ENCODE measurements at places on chromosomes 11 and 22.

DNA sequence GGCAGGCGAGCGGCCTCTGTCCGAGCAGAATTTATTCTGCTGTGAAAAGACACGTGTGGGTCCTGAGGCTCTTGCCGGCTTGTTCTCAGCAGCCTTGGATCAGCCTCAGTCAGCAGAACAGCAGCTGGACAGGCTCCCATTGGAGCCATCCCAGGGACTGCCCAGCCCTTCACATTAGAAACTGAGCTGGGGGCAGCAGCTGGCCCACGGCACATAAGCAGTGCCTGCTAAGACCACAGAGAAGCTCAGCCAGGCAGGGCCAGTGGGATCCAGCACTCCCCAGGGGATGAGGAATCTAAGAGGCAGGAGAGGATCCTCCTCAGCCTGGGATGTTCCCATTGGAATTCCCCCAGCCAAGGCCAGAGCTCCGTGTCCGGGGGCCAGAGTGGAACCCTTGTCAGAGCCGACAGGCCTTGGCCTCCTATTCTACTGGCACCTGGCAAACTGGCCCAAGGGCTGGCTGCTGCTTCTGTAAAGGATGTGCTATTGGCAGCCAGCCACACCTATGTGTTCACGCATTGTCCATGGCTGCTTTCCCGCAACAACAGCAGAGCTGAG, 18.2 kb downstream of the RTN4R start:
- no peak for DNase-seq

- no peak for DNase-seq
Observed at GRCh38 chr11:113401718-113402117, 14.1 kb downstream of the ANKK1 start.

DNA sequence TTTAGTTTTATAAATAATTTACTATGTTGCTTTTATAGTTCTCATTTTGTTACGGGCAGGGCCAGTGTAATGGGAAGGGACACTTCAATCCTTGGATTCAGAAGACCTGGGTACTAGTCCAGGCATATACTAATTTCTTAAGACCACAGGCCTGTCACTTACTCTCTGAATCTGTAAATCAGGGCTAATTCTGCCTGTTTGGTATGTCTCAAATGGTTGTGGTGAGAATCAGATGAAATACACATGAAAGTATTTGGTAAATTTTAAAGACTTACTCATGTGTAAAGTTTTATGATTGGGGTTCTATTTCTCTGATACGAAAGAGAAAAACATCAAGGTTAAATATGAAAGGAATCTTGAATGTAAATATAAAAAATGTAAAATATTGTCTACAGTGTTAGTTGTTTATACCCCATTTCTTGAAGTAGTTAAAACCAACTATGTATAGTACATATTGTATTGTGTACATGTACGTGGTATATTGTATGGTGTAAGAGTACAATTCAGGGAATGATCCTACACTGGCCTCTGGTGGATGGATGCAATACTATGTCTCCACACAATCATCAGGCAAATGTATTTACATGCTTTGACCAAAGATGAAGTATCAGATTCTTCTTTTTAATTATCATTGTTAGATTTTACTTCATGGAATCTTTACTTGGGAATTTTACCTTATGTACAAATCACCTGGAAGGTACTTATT, 24.5 kb upstream of the RAG2 start:
- DNase-seq: peak; percentile 68

- DNase-seq: no peak
Observed at GRCh38 chr11:68845351-68846002, 3.8 kb upstream of the CPT1A start.

- no peak for DNase-seq
Observed at GRCh38 chr11:2766166-2766565, 66.4 kb upstream of the KCNQ1OT1 start.

- no peak for DNase-seq
Observed at GRCh38 chr22:30568137-30568805, 6.2 kb downstream of the GAL3ST1 start.

DNA sequence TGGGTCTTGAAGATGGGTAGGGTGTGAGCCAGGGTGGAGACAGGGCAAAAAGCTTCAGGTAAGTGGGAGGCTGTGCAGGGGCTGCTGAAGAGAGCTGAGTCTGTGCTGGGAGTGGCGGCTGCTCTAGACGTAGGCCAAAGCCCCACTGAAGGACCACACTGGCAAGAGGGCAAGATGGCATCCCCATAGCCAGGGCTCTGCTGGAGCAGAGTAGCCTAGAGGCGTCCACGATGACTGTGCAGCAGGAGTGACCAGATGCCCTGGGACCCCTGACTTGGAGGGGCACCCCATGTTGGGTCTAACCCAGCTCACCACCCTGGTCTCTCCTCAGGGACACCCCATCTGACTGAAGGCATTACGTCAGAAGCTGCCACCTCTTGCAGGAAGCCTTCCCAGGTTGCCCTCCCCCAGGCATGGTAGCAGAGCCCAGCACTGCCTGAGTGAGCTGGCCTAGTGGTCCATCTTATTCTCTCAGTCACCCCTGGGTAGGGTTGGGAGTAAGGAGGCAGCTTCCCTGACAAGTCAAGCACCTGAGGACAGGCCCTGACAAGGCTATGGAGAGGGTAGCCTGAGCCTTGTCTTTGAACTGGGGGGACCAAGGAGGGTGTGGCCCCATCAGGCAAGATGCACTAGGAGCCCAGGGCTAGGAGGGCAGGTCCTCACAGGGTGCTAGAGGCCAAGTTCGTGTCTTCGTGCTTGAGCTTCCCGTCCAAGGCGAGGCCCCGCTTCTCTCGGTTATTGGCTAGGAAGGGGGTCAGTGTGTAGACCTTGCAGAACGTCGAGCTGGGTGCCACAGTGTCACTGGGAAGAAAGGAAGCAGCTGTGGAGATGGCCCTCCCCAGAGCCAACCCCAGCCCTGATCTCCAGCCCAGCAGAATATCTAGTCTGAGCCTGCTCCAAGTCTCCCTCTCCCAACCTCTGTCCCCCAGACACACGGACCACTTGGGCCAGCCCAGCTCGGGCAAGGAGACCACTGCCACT, 33.1 kb downstream of the TPBGL start:
- no peak for DNase-seq

DNA sequence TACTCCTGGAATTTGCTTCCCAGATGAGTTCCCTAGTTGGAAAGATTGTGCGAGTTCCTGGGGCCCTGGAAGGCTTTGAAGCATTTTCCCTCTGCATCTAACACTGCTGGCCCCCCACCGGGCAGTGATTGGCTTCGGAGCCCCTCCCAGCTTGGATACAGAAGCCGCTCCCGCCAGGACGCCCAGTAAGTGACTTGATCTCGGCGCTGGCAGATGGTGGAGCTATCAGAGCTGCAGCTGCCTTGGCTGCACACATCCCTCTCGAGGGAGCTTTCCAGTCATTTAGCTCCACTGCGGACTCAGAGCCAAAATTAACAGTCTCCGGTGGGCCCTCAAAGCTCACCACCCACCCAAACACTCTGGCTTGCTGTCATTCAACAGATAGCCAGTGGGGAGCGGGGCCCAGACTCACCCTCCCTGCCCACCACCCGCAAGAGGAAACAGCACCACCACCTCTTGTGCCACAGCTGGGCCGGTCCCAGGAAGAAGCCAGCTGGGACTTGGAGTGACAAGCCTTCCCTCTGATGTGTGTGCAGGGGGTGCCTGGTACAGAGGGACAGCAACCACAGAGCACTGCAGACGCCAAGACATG, 162.3 kb downstream of the TRIM29 start:
- no peak for DNase-seq
